ENCODE measurements at places on chromosomes 1 and 21.

GRCh38 chr1:59473831-59474230 is 176.9 kb downstream of the FGGY start:
- no peak for DNase-seq

- no peak for DNase-seq
Measured at GRCh38 chr1:98398649-98399048, 262.9 kb upstream of the SNX7 start.

- DNase-seq, result no peak
Measured at GRCh38 chr1:46370214-46370633, 23.9 kb upstream of the FAAH start.

GRCh38 chr1:169576241-169576934 is 9.9 kb downstream of the F5 start:
- peak; percentile 25 for DNase-seq

GRCh38 chr21:29649406-29649814 is 290.4 kb downstream of the GRIK1 start:
- DNase-seq, result no peak

DNA sequence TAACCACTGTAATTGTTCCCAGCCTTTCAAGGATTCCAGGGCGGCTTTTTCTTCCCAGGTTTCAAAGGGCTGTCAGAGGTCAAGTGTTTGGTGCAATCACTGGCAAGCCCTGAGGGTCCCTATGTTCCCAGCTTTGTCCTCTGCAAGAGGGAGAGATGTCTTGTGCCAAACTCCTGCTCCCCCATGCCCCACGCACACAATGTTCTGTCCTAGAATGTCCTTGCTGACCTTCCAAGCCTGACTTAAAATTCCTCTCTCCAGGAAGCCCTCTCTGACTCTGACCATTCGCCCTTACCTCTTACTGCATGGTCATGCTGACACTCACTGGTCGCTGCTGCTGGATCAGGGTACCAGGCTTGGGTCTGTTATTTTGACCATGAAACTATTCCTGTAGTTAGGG is 152.5 kb upstream of the KCND3 start:
- DNase-seq, result no peak

DNA sequence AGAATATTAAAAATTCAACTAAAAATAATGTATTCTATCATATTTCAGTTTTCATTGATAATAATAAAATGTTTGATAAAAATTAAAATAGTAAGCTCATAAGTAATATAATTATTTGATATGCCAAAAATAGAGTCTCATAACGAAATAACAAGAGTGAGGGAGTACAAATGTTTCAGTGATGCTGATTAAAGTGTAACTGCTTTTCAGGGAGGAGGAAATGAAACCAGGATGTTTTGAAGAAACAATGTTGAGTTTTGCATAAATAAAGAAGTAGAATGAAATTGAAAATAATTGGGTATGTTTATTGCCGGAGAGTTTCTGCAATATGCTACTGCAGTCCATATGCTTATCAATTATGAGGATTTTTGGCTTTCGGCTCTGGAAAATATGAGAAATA is 1159.8 kb upstream of the ADGRL2 start:
- DNase-seq, result no peak

DNA sequence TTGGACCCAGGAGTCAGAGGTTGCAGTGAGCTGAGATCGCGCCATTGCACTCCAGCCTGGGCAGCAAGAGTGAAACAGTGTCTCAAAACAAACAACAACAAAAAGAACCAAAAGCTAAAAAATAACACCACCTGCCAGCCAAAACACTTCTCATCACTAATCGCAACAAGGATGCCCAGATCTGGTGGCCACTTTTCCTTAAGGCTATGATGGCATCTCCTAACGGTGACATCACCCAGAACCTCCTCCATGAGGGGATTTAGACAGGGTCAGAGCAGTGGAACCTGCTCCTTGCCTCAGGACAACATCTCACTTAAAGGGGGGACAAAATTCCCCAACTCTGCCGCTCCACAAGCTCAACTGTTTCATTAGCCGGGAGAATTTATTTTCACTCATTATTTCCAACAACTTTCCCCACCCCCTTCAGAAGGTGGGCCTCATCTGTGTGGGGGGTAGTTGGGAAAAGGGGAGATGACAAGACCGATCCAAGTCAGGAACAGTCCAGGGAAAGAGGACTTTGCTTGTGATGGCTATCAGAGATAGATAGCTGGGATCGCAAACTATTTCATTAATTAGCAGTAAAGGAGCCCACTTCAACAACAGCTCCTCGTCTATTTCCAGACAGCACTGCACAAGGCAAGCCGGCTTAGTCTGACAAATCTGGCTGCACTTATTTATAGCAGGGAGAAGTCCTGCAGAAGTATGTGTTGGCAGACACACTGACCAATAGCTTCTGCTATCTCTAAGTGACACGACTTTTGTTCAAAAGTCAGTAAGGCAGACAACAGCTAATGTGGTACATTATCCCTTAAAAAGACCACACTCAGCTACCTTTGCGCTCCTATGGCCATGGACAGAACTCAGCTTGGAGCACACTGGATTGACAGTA is 2.6 kb downstream of the PABPC4 start:
- DNase-seq, result peak; percentile 6

DNA sequence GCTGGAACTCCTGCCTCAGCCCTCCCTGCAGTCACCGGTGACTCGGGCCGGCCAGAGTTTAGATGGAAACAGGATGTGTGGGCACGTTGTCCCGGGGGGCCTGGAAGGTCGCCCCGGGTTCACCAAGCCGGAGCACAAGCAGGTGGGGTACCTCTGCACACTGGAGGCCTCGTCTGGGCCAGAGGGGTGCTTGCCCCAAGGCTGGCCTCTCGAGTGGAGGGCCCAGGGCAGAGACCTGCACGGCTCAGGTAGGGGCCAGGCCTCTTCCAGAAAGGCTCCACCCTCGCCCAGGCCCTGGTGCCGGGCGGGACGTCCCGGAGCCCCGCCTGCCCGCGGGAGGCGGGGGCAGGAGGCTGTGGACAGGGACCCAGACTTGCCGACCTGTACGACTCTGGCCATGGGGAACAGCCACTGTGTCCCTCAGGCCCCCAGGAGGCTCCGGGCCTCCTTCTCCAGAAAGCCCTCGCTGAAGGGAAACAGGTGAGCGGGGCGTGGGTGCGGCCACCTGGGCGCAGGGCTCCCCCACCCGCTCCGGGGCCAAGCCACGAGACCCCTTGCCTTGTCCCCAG is at the start of gene PLEKHN1:
TSS of gene PLEKHN1 (plus strand) at position 348 of the 569 bp plus-strand sequence. CDS start at position 398, 50 bp downstream.
- DNase-seq, result no peak

DNA sequence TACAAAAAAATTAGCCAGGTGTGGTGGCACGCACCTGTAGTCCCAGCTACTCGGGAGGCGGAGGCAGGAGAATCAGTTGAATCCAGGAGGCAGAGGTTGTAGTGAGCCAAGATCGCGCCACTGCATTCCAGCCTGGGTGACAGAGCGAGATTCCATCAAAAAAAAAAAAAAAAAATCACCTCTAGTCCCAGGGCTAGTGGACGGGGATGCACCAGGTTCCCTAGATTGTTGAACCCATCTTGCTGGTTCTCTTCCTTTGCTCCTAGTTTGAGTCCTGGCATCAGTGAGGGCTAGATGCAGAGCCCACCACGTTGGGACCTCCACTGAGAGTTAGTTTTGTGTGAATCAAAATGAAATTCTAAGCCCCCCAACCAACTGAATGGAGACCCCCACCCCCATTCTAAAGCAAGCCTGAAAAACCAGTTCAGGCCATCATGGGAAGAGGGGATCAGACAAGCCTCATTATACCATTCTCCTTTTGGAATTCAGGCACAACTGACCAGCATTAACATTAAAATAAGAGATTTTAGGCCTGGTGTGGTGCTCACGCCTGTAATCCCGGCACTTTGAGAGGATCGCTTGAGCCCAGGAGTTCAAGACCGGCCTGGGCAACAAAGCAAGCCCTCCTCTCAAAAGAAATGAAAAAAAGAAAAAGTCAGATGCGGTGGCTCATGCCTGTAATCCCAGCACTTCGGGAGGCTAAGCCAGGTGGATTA is 17.9 kb upstream of the L1TD1 start:
- DNase-seq, result no peak

- no peak for DNase-seq
Measured at GRCh38 chr1:163836481-163836880, 514.7 kb downstream of the NUF2 start.

DNA sequence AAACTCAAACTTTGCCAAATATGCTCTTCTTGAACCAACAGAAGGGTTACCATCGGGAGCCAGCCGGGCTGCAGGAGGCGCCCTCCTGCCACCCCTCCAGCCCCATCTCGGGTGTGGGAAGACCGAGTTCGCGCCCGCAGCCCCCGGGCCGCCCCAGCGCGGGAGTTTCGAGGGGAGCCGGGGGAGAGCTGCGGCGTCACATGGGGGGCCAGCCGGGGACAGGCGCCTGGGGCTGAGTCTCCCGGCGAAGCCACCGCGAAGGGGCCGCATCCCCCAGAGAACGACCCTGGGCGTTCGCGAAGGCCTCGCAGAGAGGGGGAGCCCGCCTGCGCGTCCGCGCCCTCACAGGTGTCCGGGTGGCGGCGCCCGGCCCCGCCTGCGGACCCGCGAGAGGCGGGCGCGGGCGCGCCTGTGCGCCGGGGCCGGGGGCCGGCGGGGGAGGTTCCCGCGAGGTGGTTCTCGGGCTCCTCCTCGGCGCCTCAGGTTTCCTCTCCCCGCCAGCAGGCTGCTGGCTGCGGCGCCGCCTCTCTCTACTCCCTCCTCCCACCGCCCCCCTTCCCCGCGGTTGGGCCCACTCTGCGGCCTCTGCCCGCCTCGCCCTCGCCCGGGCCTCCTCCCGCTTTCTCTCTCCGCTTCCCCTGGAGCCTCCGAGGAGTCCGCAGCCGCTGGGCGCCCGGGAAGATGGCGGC is at the start of gene RAVER2:
TSS of gene RAVER2 (plus strand) at position 584 of the 689 bp plus-strand sequence. CDS start at position 682, 98 bp downstream.
- peak; percentile 34 for DNase-seq

DNA sequence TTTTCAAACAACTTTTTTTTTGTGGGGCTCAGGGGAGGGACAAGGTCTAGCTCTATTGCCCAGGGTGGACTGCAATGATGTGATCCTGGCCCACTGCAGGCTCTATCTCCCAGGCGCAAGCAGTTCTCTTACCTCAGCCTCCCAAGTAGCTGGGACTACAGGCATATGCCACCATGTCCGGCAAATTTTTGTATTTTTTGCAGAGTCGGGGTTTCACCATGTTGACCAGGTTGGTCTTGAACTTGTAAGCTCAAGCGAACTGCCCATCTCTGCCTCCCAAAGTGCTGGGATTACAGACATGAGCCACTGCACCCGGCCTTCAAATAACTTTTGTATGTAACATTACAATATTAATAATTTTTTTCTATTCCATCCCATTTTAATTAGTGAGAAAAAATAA is 33.0 kb downstream of the RAB3GAP2 start:
- DNase-seq, result no peak

Measured in midbrain (tissue), 1 donor.